Stimulated activated CD8-positive, alpha-beta memory T cell treated with anti-CD3 and anti-CD28 coated beads, Interleukin-2, amount 100 ng/mL, for 1 hour (primary cell): ENCODE measurements at places on chromosomes 6 and 20.
A peak's percentile ranks its signal among the peaks of the same experiment; 100 is the strongest.

DNA sequence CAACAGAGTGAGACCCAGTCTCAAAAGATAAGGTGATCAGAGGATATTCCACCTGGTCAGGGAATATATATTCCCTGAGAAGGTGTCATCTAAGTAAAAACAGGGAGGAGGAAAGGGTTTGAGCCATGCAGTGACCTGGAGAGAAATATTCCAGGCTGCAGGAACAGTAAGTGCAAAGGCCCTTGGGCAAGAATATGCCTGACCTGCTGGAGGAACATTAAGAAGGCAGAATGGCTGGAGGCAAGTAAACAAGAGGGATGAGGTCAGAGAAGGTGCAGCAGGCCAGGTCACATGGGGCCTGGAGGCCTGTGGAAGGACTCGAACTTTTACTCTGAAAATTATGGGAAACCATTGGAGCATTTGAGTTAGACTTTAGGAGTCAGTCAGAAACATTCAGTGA lies 6.7 kb downstream of the DEF6 start:
- DNase-seq = no peak

- DNase-seq = no peak
Measured at GRCh38 chr6:33212857-33213165, 4.5 kb downstream of the RING1 start.

- DNase-seq = no peak
Measured at GRCh38 chr6:43052842-43053544, 658 bp downstream of the CUL7 start.

DNA sequence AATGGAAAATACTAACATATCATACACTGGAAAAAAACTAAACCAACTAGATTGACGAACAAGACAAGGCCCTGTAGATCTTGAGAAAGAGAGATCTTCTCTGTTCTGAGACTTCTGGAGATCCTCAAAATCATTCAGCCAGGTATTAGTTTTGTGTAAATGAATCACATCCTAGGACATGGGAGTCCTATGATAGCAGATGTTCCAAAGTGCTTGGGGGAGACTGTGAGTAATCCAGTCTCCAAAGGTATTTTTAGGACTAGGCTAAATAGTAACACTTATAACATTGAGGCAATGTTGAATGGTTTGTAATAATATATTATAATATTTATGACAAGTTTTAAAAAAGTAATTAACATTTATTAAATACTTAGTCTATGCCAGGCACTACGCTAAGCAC lies 275.0 kb downstream of the BTBD9 start:
- DNase-seq = no peak

- DNase-seq = no peak
Measured at GRCh38 chr20:59572515-59572914, 31.8 kb upstream of the PHACTR3 start.

- DNase-seq = no peak
Measured at GRCh38 chr6:44233567-44234100, 10.2 kb downstream of the SLC29A1 start.

DNA sequence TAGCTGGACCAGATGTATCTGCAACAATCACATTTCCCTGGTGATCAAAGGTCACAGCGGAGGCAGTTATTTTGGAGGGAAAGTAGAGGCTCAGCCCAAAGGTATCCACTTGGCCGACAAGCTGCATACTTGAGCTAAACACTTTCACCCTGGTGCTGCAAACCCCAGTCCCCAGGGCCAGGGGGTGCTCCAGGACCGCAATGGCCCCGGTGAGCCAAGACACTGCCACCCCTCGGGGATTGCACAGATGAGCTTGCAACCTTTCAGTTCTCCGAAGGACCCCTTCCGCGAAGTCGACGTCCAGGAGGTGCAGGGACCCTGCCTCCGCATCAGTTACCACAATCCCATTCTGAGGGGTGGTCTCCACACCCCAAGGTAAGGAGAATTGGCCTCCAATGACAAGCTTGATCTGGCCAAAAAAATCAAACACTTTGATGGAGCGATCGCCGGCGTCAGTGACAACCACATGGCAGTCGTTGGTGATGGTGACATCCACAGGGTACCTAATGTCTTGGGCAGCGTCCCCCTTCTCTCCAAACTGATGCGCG lies 823 bp downstream of the NHLRC1 start:
- no peak for DNase-seq

- no peak for DNase-seq
Measured at GRCh38 chr20:12386821-12387220, 469.1 kb downstream of the BTBD3 start.

DNA sequence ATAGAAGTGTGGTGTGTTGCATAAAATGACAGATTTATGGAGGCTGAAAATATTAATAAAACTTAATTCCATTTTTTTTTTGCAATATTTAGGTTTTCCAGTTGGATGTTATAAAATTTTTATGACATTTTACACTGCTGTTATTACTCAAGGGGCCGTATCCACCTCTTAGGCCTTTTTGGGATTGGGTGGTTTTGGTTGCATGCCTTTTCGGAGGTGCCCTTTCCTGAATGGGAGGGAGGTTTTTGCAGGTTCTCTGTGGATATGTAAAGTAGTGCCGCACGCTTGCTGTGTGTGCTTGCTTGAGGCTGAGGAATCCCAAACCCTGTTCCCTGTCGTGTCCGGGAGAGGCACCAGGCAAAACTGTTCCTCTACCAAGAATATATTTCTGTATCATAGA lies 6.8 kb downstream of the ARID1B start:
- DNase-seq = no peak

DNA sequence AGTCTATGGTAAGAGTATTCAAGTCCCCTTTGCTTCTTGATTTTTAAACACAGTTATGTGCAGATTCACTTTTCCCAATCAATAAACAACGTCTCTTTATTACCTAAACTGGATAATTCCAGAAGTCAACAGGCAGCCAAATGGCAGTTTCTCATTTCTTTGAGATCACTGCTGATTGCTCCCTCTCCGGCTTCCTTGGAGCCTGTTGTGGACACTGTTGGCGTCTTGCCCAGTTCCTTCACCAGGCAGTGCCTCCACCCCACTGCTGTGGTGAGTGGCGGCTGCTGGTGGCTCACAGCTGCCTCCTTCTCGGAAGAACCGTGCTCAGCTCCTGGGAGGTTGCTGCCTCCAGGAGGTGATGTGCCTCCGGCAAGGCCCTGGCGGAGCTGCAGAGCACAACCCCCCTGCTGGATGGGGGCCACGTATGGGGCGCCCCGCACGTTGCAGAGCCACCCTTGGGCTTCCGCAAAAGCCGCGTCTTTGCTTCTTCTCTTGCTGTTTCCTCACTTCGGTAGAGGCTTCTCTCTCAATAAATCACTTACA lies 105.1 kb upstream of the CNKSR3 start:
- DNase-seq = no peak

- no peak for DNase-seq
Measured at GRCh38 chr6:116298973-116299372, 19.2 kb upstream of the TSPYL1 start.

GRCh38 chr6:27687154-27688013 lies 214.5 kb upstream of the ZNF184 start:
- DNase-seq = peak; percentile 35

DNA sequence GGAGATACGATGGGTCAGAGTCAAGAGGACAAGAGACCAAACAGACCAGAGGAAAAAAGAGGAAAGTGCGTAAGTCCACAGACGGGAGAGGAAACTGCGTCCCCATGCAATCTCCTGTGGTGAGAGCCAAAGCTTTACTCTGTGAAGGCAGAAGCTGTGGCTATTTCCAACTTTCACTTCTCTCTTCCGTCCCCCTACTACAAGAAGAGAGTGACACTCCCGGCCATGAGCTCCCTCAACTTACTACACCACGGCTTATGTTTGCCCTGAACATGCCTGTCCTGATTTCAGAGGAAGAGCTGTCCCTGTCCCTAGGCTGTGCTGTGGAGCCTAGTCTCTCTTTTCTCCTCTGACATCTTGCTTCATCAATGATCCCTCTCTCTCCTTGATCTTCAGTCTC lies 11.5 kb upstream of the SSR1 start:
- no peak for DNase-seq

GRCh38 chr6:127554435-127555006 lies 22.5 kb upstream of the C6orf58 start:
- no peak for DNase-seq

DNA sequence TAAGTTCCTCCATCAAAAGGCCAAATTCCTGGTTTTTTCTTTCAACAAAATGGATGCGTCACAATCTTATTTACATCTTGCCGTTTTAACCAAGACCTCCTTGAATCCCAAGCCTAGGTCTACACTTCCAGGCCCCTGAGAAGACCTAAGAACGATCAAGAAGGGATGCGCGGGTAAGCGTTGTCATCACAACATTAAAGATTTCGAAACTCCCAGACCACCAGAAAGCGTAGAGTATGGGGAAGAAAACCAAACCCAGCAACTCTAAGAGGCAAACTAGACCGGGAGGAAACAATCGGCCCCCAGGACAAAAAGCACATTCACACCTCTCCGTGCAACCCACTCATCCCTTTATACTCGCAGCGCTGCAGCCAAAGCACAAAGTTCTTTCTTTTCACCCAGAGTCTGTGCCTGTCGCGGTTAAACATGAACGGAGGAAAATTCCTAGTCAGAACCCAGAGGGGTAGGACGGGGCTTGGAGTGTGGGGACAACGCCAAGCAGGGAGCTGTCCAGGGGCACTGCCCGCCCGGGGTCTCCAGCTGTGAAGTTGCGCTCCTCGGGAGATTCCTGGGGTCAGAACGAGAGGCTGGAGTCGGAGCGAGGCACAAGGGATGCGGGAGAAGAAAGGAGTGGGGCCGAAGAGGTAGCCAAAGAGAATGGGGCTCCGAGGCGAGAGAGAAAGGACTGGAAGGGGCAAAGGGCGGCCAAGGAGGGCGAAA lies 725 bp downstream of the OSER1 start:
- DNase-seq = no peak
